Stimulated activated CD4-positive, alpha-beta T cell treated with anti-CD3 and anti-CD28 coated beads, Interleukin-12 subunit alpha, Interleukin-12 subunit beta, amount 100 ng/mL, for 4 hours (primary cell): ENCODE measurements at places on chromosomes 7 and 10.

DNA sequence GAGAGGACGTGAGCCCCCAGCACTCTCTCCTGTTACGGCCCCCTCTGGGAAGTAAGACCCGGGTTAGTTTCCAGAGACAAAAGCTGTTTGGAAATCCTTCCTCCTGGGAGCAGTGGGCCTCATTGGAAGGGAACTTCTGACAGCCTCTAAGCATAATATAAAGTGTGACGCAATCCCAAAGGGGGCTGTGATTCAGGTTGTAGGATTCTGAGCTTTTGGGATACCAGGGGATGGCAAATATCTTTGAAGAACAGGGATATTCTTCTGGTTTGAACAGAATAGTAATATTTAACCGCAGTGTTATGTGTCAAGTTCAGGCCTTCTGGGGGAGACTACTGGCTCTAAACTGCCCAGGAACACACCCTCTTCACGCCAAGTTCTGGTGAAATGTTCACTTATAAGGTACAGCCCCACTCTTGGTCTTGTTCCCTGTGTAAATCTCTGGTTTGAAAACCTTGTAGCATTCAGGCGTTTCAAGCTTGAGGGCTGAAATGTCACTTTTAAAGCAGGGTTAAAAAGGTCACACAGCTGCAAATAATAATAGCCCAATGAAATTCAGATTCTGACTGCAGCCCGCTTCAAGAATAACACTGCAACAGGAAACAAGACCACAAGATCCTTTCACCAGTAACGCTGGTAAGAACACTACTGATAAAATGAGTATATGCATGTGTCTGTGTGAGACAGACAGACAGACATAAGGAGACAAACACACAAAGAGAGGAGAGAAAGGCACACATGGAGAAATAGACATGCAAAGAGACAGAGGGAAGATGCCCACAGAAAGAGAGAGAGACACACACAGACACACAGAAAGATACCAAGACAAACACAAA is 69.0 kb downstream of the CREB5 start:
- no peak for DNase-seq

DNA sequence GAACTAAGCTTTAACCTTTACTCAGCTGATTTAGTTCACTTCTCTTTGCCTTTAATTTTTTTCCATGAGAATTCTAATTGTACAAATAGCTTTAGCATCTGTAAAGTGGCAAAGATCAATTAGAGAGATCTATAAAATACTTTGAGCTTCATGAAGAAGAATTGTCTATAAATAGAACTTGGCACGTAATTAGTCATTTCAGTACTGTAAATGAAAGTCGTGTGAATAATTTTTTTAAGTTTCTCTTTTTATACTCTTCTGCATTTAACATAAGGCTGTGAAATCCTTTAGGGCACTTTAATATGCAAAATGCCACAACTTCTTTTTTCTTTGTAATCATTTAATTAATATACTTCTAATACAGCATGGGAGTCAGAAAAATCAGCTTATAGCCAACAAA is 177.8 kb downstream of the CSTF2T start:
- no peak for DNase-seq

GRCh38 chr10:54469587-54470323 is 331.3 kb downstream of the PCDH15 start:
- DNase-seq, result no peak

DNA sequence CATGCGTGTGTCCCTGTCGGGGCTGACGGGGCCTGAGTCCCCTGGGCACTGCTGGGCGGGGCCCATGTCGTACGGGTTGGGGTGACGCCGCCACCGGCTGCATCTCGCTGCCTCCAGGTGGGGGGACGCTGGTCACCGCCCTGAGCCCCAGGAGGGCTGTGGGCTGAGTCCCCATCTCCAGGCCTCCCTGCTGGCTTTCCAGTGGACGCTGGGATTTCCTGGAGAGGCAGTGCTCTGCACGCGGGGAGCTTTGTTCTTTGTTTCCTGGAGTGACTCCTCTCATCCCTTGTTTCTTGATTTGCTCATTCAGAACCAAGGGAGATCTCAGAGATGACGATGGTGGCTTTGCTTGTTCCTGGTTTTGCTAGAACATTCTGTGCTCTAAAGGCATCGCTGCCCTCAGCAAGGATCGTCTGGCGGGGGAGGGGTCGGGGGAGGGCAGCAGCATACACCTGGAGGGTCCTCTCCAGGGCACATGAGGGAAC is 21.0 kb downstream of the PWWP2B start:
- DNase-seq, result no peak

GRCh38 chr7:24555719-24556118 is 17.5 kb upstream of the PALS2 start:
- no peak for DNase-seq

DNA sequence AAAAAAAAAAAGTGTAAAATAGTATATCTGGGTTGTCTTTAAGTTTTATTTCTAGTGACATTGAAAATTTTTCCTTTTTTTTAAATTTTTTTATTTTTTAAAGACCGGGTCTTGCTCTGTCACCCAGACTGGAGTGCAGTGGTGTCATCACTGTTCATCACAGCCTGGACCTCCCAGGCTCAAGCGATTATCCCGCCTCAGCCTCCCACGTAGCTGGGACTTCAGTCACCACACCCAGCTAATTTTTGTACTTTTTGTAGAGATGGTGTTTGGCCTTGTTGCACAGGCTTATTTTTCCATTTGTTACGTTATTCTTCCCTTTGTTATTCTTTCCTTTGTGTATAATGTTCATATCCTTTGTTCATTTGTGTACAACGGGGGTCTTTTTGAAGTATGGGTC is 30.1 kb downstream of the TSPAN14 start:
- no peak for DNase-seq

- DNase-seq, result no peak
Observed at GRCh38 chr7:29483219-29484104, 80.2 kb upstream of the PRR15 start.

GRCh38 chr10:127354992-127355391 is 158.6 kb upstream of the INSYN2A start:
- no peak for DNase-seq

GRCh38 chr10:60729106-60729505 is 49.2 kb upstream of the CDK1 start:
- no peak for DNase-seq

DNA sequence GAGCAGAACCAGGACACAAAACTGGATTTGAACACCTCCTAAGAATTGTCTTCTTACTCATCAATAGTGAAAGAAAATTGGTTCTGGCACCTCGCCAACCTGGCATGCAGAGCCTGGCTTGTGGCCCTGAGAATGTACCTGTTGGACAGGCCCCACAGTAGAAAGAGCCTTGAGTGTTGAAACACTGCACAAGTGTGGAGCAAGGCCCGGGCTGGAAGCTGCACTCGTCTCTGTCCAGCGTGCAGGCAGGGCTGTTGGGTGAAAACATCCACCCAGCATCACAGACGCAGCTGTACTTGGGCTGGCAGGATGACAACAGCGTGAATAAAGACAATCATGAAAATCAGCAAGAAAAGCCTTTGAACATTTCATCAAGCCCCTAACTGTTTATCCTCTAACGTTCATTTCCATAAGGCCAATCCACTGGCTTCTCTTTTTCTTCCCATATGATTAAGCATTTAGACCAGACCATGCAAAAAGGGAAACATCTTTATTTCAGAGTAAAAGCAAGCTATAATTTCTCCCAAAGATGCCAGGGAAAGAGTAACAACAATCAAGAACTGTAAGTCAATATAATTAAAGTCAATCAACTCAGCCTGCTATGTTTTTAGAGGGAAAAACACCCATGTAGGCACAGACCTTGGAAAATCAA is 15.6 kb downstream of the CUBN start:
- DNase-seq, result no peak

GRCh38 chr10:32328499-32328898 is 18.5 kb downstream of the EPC1 start:
- no peak for DNase-seq

DNA sequence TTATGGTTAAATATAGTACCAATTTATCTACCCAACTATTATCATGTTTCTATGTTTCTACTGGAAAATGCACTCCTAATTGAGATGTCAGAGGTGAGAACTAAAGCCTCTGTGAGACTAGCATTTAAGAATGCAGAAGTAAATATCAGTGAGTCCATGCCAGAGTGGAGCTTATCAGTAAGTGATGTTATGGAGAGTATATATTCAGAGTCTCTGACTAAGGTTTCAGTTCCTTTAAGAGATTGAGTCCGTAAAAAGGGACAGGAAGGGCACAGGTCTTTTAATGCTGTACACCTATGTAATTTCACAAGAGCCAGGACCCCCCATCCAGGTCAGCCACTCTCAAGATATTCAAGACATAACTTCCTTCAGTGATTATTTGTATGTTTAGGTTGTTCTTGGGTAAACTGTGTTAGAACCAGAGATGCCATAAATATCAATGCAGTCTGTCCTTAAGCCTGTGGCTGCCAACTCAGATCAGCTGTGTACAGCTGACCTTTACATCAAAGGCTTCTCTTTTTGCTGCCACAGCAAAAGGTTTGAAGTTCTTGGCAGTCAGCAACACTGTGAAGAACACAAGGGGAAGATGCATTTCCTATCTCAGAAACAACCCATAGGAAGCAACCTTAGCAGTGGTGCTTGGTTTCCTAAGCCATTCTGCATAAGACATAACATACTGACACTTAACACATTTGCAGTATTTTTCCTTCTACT is 244.8 kb downstream of the BICC1 start:
- no peak for DNase-seq

DNA sequence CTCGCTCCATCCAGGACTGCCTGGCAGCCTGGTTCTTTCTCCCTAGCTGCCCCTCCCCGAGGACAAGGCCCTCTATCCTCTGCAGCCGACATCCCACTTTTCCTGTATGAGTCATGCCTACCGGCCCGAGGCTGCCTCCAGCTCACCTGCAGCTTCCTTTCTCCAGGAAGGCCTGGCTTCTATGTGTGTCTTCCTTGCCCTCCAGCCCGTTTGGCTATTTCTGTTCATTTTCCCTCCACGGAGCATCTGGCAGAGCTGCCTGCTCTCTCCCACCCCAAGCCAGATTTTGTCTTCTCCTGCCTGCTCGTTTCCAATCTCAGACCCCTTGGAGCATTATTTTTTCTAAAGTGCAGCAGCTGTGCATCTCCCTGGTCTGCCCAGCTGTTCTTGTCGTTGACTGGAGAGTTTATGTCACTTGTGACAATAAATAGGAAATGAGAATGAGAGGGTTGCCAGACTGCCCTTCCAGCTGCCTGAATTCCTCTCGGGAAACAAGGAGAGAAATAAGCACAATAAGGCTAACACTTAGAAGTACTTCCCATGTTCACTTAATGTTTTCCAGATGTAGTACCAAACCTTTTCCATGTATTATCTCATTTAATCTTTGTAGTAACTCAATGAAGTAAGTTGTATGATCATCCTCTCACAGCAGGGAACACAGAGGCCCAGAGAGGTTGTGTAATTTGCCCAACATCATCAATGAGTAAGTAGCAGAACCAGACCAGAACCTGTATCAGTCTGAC is 19.7 kb downstream of the UBTD1 start:
- DNase-seq, result no peak

DNA sequence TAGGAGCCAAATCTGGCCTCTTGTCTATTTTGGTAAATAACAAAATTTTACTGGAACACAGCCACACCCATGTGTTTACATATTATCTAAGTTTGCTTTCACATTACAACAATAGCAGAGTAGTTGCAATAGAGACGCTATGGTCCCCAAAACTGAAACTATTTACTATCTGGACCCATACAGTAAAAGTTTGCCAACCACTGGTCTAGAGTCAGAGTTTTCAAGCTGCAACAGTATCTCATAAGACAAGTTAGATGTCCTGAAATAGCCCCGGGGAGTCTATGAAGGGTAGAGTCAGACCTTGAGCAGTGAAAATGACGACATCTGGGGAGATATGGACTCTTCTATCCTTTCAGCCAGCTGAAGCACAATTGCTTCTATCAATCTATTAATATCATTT is 74.2 kb downstream of the CTNNA3 start:
- no peak for DNase-seq

DNA sequence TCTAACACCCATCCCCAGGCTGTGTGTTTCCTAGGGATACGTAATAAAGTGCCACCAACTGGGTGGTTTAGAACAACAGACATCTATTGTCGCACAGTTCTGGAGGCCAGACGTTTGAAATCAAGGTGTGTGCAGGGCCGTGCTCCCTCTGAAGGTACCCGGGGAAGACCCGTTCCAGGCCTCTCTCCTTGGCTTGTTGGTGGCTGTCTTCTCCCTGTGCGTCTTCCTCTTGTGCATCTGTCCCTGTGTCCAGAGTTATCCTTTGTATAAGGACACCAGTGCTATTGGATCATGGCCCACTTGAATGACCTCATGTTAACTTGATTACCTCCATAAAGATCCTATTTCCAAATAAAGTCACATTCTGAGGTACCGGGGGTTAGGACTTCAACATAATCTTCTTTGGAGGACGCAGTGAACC is 15.6 kb downstream of the GRK5 start:
- DNase-seq, result no peak

DNA sequence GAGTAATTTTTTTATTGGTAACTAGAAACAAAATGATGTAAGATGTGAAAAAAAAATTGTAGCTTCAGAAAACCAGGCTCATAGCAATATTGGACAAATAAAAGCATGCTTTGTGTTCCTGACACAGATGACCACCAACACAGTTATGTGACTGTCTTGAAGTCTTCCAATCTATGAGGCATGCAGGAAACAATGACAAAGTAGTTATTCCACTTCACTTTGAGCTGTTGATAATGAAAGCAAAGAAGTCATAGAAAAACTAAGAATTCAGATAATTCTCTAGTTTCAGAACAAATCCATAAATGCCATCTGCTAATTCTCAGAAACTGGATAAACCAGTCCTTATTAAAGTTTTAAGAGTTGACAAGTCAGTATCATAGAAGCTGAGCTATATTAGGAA is 378.4 kb upstream of the SEMA3D start:
- no peak for DNase-seq

- DNase-seq, result no peak
Observed at GRCh38 chr7:69192134-69192533, 406.1 kb upstream of the AUTS2 start.

- no peak for DNase-seq
Observed at GRCh38 chr10:107091126-107091525, 73.4 kb downstream of the SORCS1 start.

- DNase-seq, result no peak
Observed at GRCh38 chr10:22761569-22762220, 47.3 kb upstream of the PIP4K2A start.

DNA sequence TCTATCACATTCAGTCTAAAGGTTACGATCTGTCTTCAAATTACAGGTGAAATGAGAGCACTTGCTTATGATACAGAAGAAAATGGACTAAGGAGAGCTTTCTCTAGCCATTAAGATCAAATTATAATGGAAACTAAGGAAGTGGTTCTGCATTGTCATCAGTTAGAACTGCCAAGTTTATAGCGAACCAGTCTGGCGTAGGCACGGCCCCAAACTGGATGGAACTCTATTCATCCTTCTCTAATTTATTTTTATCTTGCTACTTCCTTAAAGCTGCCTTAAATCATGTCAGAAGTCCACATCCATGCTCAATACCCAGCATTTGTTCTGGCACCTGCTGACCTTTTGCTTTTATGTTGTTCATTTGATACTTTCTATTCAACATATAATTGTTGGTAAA is 63.7 kb upstream of the APBB1IP start:
- DNase-seq, result no peak

DNA sequence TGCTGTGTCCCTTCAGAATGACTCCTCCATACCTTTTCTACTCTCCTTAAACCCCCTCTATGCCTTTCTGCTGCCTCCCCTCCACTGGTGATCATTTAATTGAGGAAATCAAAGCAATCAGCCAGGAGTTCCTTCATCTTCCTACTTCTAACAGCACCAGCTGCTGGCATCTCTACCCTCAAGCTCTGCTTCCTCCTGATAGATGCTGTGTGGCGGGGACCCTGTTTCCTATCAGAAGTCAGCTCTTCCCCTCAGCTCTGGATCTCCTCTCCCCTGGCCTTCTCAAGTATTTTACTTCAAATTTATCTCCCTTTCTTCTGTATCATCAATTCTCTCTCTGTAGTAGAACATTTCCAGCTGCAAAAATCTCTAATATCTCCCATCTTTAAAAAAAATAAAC is 183.7 kb downstream of the ELMO1 start:
- DNase-seq, result no peak
